ENCODE measurements at places on chromosomes 2 and 18. TPM values are rescaled to one million over a fixed set of nuclear protein-coding genes. Genes with fewer than 3 reads are reported as not detected.

RGPD8 gene
- 19.2 TPM for total RNA-seq

SNED1 gene
- 23.5 TPM for total RNA-seq

GPR75 gene
- 10.0 TPM for total RNA-seq

- H3K36me3 ChIP-seq: no peaks in the 10 kb centered on the region
- H3K4me1 ChIP-seq: no peaks in the 10 kb centered on the region
- H3K27ac ChIP-seq: no peak overlapping the region
- H3K4me3 ChIP-seq: no peak overlapping the region
These were observed 14.8 kb downstream of the SERPINE2 start for GRCh38 chr2:224024270-224024669.

DNA sequence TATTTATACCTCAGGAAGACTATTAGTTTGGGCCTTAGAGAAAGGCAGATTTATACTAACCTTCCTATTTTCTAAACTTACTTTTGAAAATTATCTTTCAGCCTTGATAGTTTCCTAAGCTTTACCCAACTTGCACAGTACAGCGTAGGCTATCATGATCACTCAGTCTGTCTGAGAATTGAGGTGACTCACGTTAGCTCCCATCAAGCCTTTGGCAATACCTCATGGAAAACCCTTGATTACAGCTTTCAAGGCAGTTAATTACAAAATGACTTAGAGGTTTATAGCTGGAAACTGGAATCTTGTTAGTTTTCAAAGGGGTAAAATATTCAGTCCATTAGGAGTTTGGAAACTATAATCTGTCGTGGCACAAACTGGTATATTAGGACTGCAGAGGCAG, 26.4 kb upstream of the ARMC9 start:
- H3K4me3 ChIP-seq: no peak overlapping the region
- no peak for DNase-seq
- peaks cover 20% of the 10 kb centered on the region for H3K36me3 ChIP-seq
- H3K27ac ChIP-seq: no peak overlapping the region
- no peaks in the 10 kb centered on the region for H3K4me1 ChIP-seq
- no peaks in the 10 kb centered on the region for H3K27me3 ChIP-seq

GRCh38 chr2:230904856-230905447, 20.1 kb downstream of the GPR55 start:
- H3K27ac ChIP-seq: no peak overlapping the region
- peaks cover 11% of the 10 kb centered on the region for H3K4me1 ChIP-seq
- no peak for DNase-seq

DNA sequence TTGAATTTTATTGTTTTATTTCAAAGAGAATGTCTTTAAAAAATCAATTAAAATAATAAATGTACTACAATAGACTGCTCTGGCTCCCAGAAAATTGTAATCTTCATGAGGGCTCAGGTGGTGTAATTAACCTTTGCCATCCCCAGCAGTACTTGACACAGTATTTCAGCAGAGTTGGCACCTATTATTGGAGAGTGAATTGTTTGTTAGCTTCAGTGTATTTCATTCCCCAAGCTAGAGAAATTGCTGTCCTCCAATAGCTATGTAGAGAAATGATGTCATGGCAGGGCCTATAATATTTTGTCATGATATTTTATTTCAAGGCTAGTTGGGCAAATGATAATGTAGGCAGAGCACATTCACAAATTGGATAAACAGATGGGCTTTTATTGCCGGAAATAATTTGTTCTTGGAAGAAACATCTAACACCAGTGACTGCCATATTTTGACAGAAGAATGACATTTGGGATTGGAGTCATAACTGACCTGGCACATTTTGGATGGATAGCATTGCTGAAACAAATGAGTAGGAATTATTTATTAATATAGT, 712.0 kb upstream of the NXPH2 start:
- H3K36me3 ChIP-seq: no peaks in the 10 kb centered on the region
- DNase-seq: no peak
- H3K27me3 ChIP-seq: no peaks in the 10 kb centered on the region
- no peak overlapping the region for H3K4me3 ChIP-seq
- no peaks in the 10 kb centered on the region for H3K4me1 ChIP-seq

GRCh38 chr2:169095621-169096105, 26.3 kb downstream of the DHRS9 start:
- DNase-seq: no peak
- H3K27ac ChIP-seq: no peak overlapping the region
- H3K27me3 ChIP-seq: no peaks in the 10 kb centered on the region
- no peaks in the 10 kb centered on the region for H3K4me1 ChIP-seq
- H3K36me3 ChIP-seq: no peaks in the 10 kb centered on the region
- no peak overlapping the region for H3K4me3 ChIP-seq

DNA sequence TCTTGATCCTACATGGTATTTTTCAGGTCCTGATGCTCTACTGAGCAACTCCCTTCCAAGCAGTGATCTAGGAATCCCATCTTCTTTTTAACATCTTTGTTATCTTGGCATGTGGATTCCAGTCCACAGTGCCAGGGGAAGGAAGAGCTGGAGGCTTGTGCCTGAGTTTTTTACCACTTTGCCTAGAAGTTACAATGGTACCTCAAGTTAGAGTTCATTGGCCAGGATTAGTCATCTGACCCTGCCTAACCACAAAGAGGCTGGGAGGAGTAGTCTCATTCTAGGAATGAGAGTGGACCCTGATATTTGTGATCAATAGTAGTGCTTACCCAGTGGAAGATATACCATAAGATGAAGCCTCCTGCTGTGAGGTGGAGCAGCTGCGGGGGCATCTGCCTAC, 109.3 kb downstream of the ADCYAP1 start:
- no peaks in the 10 kb centered on the region for H3K36me3 ChIP-seq
- H3K27ac ChIP-seq: no peak overlapping the region
- no peaks in the 10 kb centered on the region for H3K4me1 ChIP-seq

- peak overlapping the region; percentile 86 for H3K4me3 ChIP-seq
- no peak for DNase-seq
- H3K27ac ChIP-seq: peak overlapping the region; percentile 97
These were observed 603 bp downstream of the ATAD2B start for GRCh38 chr2:23926290-23926749.

DNA sequence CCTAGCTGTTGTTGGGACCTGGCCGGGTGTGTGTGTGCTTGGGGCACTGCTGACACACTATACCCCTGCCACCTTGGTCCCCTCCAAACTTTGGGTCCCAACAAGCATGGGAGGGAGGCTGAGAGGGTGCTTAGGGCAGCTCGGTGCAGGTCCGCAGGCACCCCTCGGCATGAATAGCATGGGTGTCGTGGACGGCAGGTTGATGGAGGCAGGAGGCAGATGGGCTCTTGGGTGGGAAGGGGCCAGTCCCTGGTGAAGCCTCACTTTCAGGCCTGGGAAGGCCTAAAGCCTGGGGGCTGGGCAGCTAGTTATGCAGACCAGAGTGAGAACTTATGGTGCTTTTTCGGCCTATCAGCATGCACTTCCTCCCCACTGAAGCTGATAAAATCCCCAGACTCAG, 164.2 kb downstream of the CDH19 start:
- DNase-seq: no peak
- H3K27me3 ChIP-seq: no peaks in the 10 kb centered on the region
- H3K4me1 ChIP-seq: no peaks in the 10 kb centered on the region
- no peak overlapping the region for H3K27ac ChIP-seq

DNA sequence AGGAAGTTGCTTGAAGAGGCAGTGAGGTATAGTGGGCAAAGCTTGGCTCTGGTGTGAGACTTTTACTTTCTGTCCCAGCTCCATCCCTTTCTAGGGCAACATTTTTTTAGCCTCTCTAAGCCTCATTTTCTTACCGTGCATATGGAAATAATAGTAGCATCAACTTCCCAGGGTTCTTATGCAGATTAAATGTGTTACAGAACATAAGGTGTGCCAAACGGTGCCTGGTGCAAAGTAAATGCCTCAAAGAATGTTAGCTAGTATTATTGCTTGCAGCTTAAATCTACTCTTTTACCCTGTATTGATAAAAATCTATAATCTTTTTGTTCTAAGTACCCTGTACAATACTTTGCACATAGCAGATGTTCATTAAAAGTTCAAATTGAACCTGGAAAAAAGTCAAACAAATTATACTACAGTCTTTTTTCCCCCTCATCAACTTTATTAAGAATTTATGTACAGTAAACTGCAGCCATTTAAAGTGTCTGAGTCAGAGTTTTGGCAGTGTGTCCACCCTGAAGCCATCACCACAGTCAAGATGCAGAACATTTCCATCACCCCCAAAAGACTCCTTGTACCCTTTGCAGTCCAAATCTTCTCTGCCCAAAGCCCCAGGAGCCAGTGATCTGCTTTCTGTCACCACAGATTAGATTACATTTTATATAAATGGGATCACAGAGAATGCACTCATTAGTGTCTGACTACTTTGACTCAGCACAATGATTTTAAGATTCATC, 10.6 kb downstream of the MAPRE2 start:
- H3K27me3 ChIP-seq: no peaks in the 10 kb centered on the region
- no peaks in the 10 kb centered on the region for H3K36me3 ChIP-seq
- H3K27ac ChIP-seq: no peak overlapping the region
- DNase-seq: no peak

- no peak overlapping the region for H3K27ac ChIP-seq
- peaks cover 69% of the 10 kb centered on the region for H3K36me3 ChIP-seq
- H3K4me1 ChIP-seq: no peaks in the 10 kb centered on the region
- DNase-seq: no peak
These were observed 31.0 kb downstream of the COA5 start for GRCh38 chr2:98577313-98577712.

- no peak overlapping the region for H3K27ac ChIP-seq
- H3K4me3 ChIP-seq: no peak overlapping the region
- H3K36me3 ChIP-seq: no peaks in the 10 kb centered on the region
- DNase-seq: no peak
- no peaks in the 10 kb centered on the region for H3K27me3 ChIP-seq
- H3K4me1 ChIP-seq: peaks cover 21% of the 10 kb centered on the region
These were observed 43.9 kb upstream of the KCNF1 start for GRCh38 chr2:10867692-10868420.

GRCh38 chr2:200089040-200089755, 133.8 kb downstream of the MAIP1 start:
- no peak overlapping the region for H3K4me3 ChIP-seq
- no peaks in the 10 kb centered on the region for H3K36me3 ChIP-seq

GRCh38 chr2:177783835-177784744, 288.5 kb downstream of the PDE11A start:
- no peak for DNase-seq
- no peak overlapping the region for H3K4me3 ChIP-seq

GRCh38 chr2:138293045-138293444, 208.5 kb upstream of the SPOPL start:
- H3K36me3 ChIP-seq: no peaks in the 10 kb centered on the region
- no peak for DNase-seq
- no peak overlapping the region for H3K4me3 ChIP-seq
- no peaks in the 10 kb centered on the region for H3K27me3 ChIP-seq
- no peaks in the 10 kb centered on the region for H3K4me1 ChIP-seq

DNA sequence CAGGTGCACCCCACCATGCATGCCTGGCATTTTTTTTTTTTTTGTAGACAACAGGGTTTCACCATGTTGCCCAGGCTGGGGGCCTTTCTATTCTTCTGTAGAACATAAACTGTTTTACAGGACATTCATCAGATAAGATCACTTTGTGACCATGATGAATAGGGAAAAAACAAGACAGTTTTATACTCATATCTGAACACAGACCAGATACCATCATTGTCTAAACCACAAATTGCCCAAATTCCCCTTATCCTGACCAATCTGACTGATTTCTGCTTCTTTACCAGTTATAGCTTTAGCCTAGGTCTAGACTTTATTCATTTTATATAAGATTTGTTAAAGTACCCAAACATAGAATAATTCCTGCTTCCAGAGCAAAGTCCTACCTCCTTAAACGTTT, 1699.3 kb upstream of the TMEFF2 start:
- H3K27ac ChIP-seq: no peak overlapping the region
- H3K4me3 ChIP-seq: no peak overlapping the region
- no peaks in the 10 kb centered on the region for H3K36me3 ChIP-seq
- H3K27me3 ChIP-seq: no peaks in the 10 kb centered on the region

DNA sequence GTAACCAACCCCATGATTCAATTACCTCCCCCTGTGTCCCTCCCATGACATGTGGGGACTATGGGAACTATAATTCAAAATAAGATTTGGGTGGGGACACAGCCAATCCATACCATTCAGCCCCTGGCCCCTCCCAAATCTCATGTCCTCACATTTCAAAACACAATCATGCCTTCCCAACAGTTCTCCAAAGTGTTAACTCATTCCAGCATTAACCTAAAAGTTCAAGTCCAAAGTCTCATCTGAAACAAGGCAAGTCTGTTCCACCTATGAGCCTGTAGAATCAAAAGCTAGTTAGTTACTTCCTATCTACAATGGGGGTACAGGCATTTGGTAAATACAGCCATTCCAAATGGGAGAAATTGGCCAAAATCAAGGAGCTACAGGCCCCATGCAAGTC, 32.0 kb upstream of the CCDC141 start:
- H3K36me3 ChIP-seq: no peaks in the 10 kb centered on the region
- H3K4me1 ChIP-seq: no peaks in the 10 kb centered on the region
- no peak overlapping the region for H3K4me3 ChIP-seq
- H3K27me3 ChIP-seq: no peaks in the 10 kb centered on the region

DNA sequence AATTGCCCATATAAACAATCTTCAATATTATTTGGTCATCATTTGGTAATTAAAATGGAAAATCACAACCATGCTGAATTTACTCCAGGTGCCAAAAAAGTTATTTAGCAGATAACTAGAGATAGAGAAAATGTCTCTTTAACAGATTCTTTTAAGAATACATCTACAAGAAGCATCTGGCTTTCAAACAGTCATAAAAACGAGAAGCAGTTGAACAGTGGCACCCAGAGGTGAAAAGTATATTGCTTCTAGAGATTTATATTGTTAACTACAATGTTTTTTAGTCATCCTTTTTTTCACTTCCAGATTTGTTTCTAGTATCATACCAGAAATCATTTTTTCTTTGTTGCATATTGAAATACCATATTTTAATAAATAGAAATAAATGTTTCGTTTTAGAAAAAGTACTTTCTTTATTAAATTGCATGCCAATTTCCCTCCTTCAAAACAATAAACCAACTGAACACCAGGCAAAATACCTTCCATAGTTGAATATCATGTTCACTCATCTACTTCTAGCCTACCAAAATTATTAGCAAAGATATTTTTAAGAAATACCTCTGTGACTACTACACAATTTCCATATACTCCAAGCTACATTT, 65.4 kb upstream of the HNRNPA3 start:
- H3K4me3 ChIP-seq: no peak overlapping the region
- peak; percentile 96 for DNase-seq
- H3K27me3 ChIP-seq: peaks cover 13% of the 10 kb centered on the region
- no peak overlapping the region for H3K27ac ChIP-seq
- no peaks in the 10 kb centered on the region for H3K36me3 ChIP-seq

GRCh38 chr2:181632733-181633401, 24.0 kb downstream of the CERKL start:
- no peak overlapping the region for H3K4me3 ChIP-seq
- no peaks in the 10 kb centered on the region for H3K27me3 ChIP-seq
- H3K4me1 ChIP-seq: no peaks in the 10 kb centered on the region
- H3K27ac ChIP-seq: no peak overlapping the region

GRCh38 chr18:23291456-23292205, 156.3 kb downstream of the CABLES1 start:
- H3K36me3 ChIP-seq: no peaks in the 10 kb centered on the region
- H3K4me1 ChIP-seq: no peaks in the 10 kb centered on the region
- H3K27me3 ChIP-seq: no peaks in the 10 kb centered on the region
